ENCODE measurements at places on chromosomes 1 and 21. TPM values are rescaled to one million over a fixed set of nuclear protein-coding genes. Genes with fewer than 3 reads are reported as not detected.

DNA sequence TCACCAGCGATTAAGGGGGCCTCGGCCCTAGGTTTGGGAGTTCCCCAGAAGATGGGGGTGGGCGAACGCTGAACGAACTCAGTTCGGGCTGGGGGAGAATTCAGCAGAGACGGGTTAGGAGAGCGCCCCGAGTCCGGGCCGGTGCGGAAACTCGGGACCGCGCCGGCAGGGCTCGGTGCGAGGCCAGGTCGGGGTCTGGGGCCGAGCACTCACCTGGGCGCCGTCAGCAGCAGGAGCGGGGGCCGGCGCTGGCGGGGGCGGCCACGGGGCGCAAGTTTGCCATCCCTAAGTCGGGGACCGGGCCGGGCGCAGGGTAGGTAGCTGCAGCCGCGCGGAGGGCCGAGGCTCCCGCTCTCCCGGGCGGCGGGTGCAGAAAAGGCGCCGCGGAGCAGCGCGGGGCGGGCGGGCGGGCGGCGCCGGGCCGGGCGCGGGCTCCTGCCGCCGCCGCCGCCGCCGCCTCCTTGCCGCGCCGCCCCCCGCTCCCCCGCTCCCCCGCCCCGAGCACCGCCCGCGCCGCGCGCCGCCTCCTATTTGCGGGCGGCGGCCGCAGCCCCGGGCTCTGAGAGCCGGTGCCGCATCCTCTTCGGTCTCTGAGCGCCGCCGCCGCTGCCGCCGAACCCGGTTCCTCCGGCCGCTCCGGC lies 349 bp downstream of the ADGRB2 start:
- DNase-seq, result no peak

DNA sequence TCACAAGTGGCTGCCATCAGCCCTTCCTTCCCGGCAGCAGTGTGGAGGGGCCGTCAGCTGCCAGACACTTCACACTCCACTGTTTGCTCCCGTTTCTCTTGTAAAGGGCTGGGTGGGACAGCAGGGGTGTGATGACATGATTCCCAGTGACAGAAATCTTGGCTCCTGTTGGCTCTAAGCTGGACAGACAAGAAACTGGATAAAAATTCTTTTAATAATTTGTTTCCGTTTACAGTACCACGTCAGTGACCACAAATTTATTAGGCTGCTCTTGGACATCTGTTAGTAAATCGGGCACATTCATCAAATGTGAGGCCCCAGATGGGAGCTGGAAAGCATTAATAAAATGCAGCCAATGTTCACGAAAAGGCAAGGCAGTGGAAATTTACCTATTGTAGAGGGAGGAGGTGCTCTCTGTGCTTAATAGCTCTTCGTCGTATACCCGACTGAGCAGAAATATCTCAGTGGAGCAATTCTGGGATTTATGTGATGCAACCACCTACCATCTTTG lies 353.7 kb upstream of the GREM2 start:
- peak; percentile 69 for DNase-seq

- peak; percentile 85 for DNase-seq
Measured at GRCh38 chr21:35111321-35111930, 62.3 kb upstream of the RUNX1 start.

GRCh38 chr1:155005076-155006011 lies 2.7 kb downstream of the ZBTB7B start:
- DNase-seq, result peak; percentile 90

DNA sequence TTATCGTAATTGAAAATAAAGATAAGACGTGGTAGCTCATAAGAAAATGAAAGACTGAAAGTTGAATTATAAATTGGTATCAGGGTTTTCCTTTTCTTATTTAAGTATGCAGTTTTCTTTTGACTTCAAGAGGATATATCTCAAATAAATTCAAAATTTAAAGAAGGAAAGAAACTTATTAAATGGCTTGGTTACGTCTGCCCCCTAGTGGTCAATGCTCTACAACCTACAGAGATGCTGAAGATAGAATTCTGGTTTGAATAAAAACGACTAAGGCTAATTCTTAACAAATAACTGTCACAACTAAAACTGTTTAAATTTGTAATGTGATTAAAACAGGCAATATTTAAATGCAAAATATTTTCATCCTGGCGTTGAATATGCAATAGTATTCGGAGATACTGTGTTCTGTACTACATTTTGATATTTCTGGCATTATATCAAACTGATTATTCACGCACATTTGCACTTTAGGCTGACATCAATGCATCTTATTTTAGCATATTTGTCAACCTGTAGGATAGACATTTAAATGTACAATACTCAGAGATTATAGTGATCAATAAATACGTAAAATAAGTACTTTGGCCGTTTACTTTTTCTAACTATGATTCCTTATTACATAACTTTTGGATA lies 26.8 kb downstream of the IFI44 start:
- peak; percentile 81 for DNase-seq

- peak; percentile 86 for DNase-seq
Measured at GRCh38 chr1:20058531-20058930, 11.5 kb upstream of the PLA2G5 start.

The ATP13A2 gene
- 48.4 TPM for total RNA-seq

The S100A4 gene
- total RNA-seq, result 55.8 TPM

The USH2A gene
- not detected for total RNA-seq

All from PC-3 (cell line).